ENCODE measurements at places on chromosomes 12 and 14.

- DNase-seq = no peak
Measured at GRCh38 chr12:52946334-52946733, 2.6 kb upstream of the KRT18 start.

DNA sequence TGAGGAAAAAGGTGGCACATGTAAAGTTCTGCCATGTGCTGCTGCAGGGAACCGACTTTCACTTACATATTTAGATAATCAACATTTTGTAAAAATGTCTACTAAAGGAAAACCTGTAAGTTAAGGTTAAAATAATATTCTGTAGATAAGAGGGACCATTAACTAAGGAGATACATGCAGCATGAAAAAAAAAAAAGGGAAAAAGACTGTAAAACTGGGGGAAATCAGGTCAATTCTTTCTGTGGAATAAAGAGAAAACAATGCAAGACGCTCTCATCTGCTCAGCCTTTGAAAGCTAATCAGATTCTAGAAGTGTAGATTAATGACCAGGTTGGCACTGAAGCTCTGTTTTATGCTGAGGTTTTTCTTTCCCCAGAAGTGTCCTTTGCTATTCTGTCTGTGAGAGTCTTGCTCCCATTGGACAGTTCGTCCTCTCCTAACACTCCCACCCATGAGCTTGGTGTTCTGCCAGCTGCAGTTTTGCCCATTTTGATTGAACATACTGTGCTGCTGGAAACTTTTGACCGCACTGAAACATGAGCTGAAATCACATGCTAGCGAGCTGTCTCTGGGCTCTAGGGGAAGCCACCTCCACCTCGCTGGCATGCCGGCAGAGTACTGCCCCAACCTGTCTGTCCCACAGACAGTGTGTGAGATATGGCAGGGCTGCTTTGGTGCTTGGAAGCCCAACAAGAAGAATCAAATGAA lies 39.7 kb downstream of the PPTC7 start:
- DNase-seq = peak; percentile 94

GRCh38 chr12:20134652-20135051 lies 233.7 kb upstream of the PDE3A start:
- DNase-seq = no peak

GRCh38 chr12:20319366-20319765 lies 49.0 kb upstream of the PDE3A start:
- DNase-seq = no peak

GRCh38 chr14:94548131-94548998 lies 12.9 kb upstream of the SERPINA4 start:
- DNase-seq = no peak

DNA sequence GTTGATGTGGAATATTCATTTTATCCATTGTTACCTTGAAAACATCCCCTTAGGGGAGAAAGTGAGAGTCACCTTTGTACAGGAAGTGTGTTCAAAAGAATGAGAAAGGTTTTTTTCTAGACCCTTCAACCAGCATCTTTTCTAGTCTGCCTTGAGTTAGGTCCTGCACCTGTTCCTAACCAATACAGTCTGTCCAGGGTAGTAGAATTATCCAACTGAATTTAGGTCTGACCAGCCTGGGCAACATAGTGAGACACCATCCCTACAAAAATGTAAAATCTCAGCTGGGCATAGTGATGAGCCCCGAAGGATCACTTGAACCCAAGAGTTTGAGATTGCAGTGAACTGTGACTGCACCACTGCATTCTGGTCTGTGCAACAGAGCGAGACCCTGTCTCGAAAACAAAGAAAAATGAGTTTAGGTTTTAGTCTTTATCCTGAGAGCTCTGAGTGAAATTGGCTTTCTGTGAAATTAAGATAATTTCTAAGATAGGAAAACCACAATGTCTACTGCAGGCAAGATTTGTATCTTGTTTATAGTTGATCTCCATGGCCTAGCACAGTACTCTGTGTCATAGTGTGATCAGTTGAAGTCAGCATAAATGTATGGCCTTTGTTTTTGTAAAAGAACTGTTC lies 25.2 kb downstream of the ARHGAP5 start:
- no peak for DNase-seq

- DNase-seq = no peak
Measured at GRCh38 chr12:52517888-52518287, 2.3 kb downstream of the KRT5 start.

- DNase-seq = no peak
Measured at GRCh38 chr12:14979468-14979867, 6.6 kb downstream of the PDE6H start.

- peak; percentile 68 for DNase-seq
Measured at GRCh38 chr12:98895086-98895651, 250.1 kb downstream of the APAF1 start.

- no peak for DNase-seq
Measured at GRCh38 chr14:28608443-28608842, 158.1 kb upstream of the FOXG1 start.

- DNase-seq = no peak
Measured at GRCh38 chr14:96224480-96225096, 19.9 kb downstream of the BDKRB2 start.

- DNase-seq = no peak
Measured at GRCh38 chr12:88351146-88351545, 209.0 kb downstream of the TMTC3 start.

DNA sequence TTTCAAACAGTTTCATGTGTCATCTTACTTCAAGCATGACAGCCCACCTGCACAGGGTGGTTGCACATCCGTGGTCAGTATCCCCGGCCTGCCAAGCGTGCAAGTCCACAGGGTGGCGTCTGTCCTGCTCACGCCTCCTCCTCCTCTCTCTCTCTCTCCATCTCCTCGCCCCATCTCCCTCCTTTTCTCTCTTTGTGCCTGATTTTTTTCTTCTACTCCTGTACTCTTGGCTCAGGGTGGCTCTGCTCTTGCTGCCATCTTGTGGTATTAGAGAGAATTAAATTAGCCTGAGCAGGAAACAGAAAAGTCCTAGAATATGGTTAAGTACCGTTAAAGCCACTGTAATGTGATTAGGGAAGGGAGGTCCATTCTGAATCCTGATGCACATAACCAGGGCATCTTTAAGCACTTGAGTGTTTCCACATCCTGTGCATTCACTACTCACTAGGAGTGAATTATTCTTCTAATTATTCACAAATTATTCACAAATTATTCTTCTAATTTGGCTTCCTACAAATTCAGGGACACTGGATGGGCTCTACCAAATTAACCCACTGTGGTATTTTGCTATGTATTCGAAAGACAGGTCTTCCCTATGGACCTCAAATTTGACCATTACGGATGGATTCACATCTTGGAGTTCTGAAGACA lies 25.5 kb upstream of the DTX1 start:
- peak; percentile 16 for DNase-seq

GRCh38 chr12:98744680-98745079 lies 99.6 kb downstream of the APAF1 start:
- DNase-seq = peak; percentile 56

DNA sequence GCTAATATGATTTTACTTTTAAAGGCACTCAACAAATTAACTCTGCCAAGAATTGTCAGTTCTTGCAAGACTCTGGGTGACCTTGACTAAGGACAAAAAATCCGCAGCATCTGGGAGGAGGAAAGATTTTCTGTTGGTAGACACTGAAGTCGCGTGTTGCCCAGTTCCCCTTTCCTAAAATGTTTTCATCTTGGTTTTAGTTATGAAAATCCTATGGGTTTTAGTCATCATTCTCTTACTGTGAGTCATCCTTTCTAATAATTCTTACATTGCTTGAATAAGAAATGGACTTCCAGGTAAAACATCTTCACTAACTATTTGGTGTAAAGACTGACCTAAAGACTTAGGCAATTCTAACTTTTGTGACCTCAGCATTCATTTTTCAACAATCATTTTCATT lies 9.1 kb downstream of the GSG1 start:
- no peak for DNase-seq

DNA sequence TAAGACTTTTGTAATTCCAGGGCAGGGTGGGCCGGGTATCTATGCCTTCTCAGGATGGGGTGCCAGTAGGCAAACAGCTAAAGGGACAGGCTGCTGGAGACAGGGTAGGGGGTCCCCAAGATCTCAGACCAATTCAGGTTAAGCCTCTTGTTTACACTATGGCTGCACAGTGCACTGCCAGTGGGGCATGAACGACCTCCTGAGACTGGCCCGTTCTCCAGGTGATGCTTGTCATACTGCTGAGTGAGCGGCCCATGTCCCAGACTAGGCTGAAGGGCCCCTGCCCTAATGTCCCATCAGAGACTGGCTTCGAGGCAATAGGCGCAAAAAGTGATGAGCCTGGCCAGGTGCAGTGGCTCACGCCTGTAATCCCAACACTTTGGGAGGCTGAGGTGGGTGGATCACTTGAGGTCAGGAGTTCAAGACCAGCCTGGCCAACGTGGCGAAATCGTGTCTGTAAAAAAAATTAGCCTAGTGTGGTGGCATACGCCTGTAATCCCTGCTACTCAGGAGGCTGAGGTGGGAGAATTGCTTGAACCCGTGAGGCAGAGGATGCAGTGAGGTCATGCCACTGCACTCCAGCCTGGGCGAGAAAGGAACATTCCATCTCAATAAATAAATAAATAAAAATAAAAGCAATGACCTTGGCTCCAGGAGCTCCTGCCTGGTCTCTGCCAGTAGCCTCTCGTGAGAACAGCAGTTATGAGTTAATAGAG lies 12.6 kb downstream of the SLC25A29 start:
- no peak for DNase-seq

DNA sequence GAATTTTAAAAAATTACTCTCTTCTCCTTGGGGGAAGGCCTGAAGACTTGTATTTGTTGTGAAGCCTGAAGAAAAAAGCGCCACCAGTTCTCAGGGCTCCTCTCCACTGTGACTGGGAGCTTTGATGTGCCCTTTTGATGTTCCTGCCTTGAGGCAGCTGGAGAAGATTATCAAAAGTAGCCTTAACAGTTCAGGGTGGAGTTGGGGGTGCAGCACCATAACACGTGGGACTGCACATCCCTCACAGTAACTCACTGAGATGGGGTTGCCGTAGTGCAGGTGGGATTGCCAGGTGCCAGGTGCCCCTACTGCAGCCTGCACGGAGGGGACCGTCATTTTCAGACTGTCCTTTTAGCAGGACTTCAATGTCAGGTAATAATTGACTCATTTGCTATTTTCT lies 474.1 kb downstream of the ETNK1 start:
- no peak for DNase-seq

DNA sequence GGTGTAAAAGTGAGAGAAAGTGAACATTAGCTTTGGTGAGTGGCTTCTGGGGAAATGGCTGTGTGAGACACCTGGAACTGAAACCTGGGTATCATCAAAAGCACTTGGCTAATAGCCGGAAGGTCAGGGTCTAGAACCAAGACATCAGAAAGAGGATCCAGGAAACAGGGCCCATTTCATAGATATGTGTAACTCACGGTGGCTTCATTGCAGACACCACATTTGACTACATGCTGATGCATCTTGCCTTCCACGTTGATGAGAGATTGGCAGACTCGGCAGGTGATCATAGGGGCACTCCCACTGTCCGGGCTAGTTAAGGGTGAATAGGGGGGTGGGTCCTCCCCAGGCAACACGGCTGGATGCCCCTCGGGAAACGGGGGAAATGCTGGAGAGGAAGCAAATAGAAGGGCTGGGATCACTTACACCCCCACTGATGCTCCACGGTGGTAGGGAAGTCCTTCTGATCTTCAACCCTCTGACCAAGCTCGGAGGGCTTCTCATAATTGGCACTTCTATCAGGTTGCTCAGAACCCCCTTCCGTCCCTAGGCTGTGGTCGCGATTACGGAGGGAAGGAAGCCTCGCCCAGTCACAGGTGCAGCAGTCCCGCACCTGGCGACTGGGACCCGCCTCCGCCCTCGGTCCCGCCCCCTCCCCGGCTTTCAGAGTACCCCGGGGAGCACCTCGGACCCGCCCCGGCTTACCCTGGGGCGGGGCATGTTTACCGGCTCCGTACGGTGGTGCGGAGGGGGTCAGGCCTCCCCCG lies 593 bp downstream of the PIP4P1 start:
- DNase-seq = no peak

GRCh38 chr14:45377166-45377565 lies 124.2 kb upstream of the MIS18BP1 start:
- no peak for DNase-seq

GRCh38 chr12:28286352-28286751 lies 96.1 kb downstream of the CCDC91 start:
- no peak for DNase-seq

DNA sequence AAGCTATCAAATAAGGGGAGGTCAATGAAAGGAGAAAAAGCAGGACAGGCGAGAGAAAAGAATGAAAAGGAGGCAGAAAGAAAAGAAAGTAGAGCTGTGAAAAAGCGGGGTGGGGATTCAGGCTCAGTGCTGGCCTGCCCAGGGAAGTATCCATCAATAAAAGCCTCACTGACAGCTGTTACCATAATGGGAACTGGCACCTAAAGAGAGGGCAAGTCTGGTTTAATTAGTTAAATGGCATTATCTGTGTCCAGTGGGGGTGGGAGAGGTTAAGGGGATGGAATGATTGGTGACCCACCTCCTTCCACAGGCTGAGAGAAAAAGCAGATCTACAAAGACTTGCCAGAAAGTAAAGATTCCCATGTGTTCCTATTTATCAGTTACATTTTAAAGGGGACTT lies 7.4 kb downstream of the SALL2 start:
- DNase-seq = no peak

GRCh38 chr14:87961246-87961645 lies 31.7 kb downstream of the GALC start:
- DNase-seq = no peak

DNA sequence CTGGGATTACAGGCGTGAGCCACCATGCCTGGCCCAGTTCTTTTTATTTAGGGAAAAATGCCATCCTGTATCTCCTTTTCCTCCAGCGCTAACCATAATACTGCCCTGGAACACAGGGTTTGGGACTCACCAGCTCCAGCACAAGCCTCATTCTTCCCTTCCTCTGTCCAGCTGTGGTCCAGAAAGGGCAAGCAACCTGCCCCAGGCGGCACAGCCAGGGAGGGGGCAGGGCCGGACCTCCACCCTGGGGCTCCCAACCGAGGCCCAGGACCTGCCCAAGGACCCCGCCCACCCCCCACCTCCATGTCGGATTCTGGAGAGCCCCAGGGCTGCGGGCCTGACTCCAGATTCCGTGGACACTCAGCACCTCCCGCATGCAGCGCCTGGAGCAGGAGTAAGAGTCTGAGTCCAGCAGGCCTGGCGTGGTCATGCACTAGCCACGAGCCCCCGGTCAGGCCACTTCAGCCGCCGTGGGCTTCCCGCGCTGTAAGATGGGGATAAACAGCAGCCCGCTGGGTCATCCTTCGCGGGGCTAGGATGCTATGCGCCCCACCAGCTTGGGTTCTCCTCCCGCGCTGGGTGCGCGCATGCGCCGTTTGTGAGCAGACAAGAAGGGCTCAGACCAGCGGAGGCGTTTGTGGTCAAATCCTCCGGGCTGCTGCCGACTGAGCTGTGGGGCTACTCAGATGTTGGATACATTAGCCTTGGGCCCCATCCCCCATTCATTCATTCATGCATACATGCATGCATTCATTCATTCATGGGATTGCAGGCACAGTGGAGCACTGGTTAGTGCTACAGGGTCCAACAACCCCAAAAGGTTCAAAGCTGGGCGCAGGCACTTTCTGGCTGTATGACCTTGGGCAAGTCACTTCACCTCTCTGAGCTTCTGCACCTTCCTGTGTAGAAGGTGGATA lies 16.3 kb downstream of the TMEM119 start:
- no peak for DNase-seq

DNA sequence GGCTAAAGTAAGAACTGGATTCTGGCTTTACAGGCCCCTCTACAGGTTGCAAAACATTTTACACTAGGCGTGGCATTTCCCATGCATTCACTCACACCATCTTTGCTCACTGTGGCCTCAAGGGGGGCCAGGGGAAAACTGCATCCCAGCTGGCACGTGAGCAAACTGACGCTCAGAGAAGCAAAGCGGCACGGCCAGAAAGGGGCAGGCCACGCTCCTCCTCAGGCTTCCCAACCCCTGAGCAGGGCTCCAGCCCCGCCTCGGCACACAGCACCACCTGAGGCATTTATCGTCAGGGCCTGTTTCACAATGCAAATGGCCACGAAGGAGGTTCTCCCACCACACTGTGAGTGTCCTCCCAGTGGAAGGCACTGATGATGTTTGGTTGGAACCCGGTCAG lies 90.8 kb downstream of the BCL11B start:
- DNase-seq = no peak

Measured in ovary (tissue), 10 donors.